Activated CD4-positive, alpha-beta T cell treated with anti-CD3 and anti-CD28 coated beads, Interleukin-2, amount 50 U/mL, for 1 hour (primary cell): ENCODE measurements at places on chromosomes 5 and 9.

- no peak for DNase-seq
Measured at GRCh38 chr9:110109333-110110092, 98.4 kb downstream of the C9orf152 start.

DNA sequence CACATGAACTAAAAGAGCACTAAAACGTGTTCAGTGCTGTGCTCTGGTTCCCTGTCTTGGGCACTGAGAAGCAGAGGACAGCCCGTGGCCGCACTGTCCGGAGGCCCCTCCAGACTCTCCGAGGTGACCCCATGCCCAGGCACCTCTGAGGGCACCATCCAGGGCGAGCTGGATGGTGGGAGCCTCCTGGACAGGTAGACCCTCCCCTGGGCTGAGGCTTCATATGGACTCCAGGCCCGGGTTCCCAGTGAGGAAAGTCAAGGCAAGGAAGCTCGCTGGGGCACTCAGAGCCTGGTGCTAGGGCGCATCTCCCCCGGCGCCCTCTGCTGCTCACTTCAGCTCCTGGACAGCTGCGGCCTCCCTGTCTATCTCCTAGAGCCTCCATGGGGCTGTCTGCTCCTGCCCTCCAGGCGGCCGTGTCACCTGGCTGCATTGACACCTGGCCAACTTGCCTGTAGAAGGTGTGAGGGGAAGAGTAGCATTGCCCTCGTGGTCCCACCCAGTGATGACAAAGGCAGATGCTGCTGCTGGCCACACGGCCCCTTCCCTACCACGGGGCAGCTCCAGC is 178.2 kb upstream of the IRX1 start:
- no peak for DNase-seq

- no peak for DNase-seq
Measured at GRCh38 chr9:89430995-89431394, 66.9 kb downstream of the SEMA4D start.

GRCh38 chr9:125953314-125954019 is 206.3 kb downstream of the PBX3 start:
- no peak for DNase-seq

- no peak for DNase-seq
Measured at GRCh38 chr5:85472749-85473148, 1088.1 kb upstream of the EDIL3 start.

DNA sequence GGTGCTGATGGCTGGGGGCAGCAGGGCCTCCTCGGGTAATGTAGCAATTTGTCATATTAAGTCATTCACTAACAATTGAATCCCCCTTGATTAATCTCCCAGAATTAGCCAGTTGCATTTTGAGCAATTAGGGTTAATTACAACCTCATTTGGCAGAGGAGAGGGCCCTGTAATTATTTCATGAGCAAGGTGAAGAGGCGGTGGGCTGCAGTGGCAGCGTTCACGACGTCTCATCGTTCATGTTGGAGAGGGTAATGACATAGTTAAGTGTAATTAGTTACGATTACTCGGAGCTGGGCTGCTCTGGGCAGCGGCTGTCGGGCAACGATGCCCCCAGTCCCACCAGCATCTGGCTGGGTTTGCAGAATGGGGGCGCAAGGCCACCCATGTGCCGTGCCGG is 46.0 kb downstream of the NEK6 start:
- no peak for DNase-seq

DNA sequence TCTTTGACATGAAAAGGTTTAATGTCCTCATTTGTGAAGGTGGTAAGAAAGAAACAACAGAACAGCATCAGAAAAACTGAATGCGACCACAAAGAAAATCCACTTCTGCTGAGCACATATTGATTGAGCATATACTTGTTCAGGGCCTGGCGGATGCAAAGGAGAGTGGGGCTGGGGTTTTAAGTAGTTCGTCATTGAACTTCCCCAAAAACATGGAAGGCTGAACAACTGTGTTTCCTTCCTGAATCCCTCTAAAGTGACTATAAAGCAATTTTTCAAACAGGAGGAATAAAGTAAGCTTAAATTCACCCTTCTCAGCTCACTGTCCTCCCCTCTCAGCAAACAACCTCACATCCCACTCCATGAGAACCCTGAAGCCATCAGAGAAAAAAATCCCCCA is 262.9 kb downstream of the AGTPBP1 start:
- no peak for DNase-seq

DNA sequence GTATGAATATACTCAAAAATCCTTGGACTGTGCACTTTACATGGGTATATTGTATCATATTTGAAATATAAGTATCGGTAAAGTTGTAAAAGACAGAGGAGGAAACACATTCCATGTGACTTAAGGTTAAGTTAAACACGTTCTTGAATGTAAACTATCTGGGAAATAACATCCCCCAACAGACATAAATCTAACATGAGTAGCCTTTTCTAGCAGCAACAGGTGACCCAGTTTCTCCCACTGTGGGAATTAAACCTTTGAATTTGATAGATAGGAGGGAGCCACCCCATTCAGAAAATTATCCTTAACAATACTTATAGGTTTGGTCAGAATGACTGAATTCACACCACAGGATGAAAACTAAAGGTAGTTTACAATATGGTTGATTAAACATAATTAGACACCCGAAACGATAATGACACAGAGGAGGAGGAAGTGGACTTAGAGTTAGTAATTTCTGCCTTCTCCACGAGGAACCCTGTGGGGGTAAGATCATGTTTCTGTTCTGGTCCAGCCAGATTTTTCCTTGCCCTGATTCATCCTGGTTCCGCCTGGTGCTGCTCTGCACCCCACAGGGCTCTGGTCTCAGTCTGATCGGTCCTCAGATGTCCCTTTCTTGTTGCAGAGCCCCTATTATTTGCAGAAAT is 84.6 kb upstream of the DNAH5 start:
- no peak for DNase-seq

DNA sequence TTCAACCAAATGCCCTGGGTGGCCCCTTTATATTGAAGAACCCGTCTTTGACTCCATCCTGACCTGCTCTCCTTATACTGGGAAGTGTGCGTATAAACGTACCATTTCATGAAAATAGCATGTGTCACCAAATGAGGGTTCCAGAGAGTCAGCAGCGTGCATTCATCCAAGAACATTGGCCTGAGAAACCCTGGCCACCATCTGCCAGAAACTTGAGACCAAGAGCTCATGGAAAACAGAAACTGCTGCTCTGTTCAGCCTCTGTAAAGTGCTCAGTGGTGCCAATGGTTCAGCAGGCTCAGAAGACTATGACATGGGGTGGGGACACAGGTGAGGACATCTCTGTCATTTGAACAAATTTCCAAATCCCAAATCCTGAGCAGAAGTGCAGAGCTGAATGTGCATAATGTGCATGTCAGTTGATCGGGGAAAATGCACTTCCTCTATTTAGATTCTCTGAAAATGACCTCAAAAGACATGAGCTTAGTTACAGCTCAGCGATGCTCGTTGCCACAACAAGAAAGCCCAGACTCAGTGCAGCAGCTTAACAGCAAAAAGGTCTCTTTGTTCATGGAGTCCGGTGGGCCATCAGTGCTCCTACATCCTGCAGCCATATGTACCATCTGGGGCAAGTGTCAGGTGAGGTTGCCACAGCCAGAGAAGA is 176.1 kb downstream of the ATPSCKMT start:
- no peak for DNase-seq

GRCh38 chr9:21415493-21416267 is 6.8 kb downstream of the IFNA8 start:
- no peak for DNase-seq
